Stimulated activated CD4-positive, alpha-beta T cell treated with anti-CD3 and anti-CD28 coated beads, Interleukin-12 subunit alpha, Interleukin-12 subunit beta, amount 100 ng/mL, for 4 hours (primary cell): ENCODE measurements at places on chromosomes 13 and 19.

DNA sequence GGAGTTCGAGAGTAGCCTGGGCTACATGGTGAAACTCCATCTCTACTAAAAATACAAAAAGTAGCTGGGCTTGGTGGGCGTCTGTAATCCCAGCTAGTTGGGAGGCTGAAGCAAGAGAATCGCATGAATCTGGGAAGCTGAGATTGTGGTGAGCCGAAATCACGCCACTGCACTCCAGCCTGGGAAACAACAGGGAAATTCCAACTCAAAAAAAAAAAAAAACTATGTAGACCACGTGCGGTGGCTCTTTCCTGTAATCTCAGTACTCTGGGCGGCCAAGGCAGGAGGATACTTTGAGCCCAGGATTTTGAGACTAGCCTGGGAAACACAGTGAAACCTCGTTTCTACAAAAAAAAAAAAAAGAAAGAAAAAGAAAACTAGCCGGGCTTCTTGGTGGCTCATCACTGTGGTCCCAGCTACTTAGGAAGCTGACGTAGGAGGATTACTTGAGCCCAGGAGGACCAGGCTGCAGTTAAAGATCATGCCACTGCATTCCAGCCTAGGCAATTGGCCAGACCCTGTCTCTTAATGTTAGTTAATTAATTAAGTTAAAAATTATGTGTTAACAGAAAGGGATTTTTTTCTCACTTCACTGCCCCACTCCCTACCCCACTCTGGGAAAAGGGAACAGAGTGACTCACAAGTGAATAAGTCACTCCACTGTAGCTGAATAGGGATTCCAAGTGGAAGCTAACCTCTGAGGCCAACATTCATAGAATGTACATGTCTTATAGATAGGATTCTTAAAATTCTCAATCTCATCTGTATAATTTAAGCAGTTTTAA lies 2.2 kb downstream of the ZNF83 start:
- no peak for DNase-seq

DNA sequence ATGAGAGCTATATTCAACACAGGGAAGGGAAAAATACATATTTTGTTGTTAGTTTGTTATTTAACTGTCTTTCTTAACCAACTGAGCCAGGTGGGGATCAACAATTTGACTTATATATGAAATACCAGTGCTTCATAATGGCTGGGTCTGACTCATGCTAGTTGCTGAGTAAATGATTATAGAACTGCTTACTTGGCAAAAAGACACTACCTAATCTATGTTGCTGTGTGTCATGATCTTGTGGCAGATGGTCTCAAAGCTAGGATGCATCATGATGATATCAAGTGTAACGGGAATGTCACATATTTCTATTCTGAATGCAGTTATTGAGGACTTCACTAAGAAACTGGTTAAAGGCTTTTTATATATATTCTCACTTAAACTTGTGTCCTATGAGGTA lies 727.4 kb upstream of the SLITRK1 start:
- DNase-seq = no peak

DNA sequence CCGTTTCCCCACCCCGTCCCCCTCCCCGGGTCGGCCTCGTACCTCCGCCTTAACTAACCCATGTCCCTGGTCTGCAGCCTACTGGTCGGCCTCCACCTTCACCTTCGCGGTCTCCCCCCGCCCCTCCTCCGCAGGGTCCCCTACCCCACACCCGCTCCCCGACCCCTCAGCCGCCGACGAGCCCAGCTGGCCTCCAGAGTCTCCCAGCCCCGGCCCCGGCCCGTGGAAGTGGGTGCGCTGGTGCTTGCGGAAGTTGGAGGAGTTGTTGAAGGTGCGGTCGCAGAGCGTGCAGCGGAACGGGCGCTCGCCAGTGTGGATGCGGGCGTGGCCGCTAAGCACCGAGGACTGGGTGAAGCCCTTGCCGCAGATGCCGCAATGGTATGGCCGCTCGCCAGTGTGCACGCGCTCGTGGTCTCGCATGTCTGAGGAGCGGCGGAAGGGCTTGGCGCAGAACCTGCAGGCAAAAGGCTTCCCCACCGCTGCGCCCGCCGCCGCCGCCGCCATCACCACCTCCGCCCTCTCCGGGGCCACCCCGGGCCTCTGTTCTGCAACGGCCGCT lies 2.6 kb downstream of the ZNF784 start:
- no peak for DNase-seq

DNA sequence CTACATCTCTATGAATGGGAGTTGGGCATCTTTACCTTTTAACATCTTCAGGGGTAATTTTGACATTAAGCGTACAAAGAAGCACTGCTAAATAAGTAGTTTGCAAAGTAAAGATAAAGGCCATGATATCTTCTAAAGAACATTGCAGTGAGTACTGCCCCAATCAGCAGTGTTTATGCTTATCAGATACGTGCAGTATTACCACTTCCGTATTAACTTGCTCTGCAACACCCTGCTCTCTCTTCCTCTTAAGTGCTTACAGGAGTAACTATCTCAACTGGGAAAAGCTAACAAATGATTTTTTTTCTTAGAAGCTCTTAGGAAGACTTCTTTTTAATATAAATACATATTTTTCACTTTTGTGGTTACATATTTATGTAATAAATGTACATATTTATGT lies 793.7 kb upstream of the SLC10A2 start:
- no peak for DNase-seq

GRCh38 chr13:30308548-30308947 lies 1.2 kb upstream of the KATNAL1 start:
- DNase-seq = no peak

DNA sequence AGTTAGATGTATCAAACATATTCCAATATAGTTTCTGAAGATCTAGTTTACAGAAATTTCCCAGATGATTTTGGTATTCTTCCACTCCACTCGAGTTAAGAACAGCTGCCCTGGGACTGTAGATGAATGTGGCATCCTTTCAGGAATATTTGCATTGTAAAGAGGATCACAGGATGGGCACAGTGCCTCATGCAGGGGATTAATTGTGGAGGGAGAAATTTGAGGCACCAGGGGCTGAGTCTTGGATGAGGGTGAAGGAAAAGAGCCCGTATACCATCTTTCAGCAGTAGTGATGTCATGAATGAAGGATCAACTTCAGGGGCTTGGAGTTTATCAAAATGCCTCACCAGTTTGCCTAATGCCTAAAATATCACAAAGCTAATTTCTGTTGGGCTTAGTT lies 4.0 kb upstream of the PDS5B start:
- no peak for DNase-seq

DNA sequence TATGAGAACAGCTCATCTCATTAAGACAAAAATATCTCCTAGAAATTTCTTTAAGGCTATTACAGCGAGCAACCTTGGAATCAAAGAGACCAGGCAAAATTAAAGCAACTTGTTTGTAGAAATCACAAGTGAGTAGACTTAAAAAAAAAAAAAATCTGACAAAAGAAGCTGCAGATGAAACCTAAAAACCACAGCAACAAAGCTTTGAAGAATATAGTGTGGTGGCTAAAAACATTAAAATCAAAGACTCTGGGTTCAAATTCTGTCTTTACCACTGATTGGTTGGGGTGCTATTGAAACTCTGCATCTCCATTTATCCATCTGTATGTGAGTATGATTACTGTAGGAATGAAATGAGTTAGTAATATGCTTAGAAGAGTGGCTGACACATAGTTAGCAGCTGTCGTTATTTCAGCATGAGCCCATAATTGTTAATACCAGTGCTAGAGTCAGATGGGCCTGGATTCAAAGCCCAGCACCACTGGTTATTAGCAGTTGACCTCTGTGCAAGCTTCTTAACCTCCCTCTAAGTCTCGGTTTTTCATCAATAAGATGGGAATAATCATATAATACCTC lies 157.6 kb downstream of the FOXO1 start:
- no peak for DNase-seq

GRCh38 chr13:46372071-46372470 lies 15.0 kb downstream of the RUBCNL start:
- no peak for DNase-seq

DNA sequence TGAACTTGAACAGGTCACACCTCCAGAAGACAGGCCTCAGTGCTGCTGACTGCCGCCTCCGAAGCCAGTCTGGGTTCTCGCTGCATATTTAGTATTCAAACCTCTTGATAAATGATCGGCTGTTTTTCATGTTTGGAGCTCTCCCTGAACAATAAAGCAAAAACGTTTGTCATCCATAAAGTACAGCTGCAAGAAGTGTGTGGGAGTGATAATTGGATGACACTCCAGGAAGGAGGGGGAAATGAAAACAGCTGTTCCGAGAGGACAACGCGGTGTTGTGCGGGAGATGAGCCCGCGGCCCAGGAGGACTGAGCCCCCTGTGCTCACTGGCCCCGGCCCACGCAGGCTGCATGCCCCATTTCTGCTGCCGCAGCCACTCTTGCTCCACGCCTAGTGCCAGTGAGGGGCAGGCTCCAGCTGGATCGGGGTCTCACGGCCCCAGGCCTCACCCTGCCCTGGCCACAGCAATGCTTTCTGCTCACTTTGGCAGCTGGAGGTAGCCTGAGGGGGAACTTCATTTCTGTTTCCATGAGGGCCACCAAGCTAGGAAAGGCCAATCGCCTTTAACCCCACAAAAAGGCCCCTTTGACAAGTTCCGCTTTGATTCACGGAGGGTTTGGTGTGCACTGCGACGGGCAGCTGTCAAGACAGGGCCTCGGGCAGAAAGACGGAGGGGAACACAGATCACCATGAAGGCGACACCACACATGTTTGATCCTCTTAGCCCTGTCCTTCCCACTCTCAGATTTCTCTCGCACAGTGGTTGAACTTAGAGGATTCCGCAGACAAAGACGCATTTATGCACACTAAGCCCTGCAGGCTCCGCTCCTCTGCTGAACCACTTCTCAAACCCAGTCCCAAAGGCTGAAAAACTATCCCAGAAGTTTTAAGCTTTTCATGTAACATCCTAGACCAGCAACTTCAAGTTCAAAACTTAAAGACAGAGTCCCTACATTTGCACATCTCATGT lies 537.6 kb downstream of the EFNB2 start:
- no peak for DNase-seq

DNA sequence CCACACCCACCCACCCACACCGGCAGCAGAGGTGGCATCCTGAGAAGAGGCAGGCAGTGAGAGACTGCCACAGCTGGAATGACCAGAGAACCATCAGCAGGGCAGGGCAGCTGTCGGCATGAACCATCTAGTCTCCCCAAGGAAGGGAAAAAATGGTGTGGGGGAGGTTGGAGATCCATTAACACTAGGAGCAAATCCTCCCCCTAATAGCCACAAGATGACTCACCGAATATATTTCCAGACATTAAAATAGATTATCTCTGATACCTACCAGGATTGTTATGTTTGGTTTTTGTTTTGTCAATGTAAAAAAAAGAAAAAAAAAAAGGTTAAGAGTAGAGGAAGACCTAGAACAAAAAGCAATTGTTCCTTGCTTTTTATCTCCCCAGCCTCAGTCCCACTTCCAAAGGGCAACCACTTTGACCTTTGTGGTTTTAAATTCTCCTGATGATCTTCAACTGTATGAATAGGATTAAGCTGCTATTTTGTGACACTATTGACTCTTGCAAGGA lies 34.2 kb downstream of the THSD1 start:
- DNase-seq = no peak

- DNase-seq = no peak
Measured at GRCh38 chr19:11079999-11080398, 9.3 kb upstream of the LDLR start.

- no peak for DNase-seq
Measured at GRCh38 chr19:12940897-12941296, 2.5 kb downstream of the CALR start.

DNA sequence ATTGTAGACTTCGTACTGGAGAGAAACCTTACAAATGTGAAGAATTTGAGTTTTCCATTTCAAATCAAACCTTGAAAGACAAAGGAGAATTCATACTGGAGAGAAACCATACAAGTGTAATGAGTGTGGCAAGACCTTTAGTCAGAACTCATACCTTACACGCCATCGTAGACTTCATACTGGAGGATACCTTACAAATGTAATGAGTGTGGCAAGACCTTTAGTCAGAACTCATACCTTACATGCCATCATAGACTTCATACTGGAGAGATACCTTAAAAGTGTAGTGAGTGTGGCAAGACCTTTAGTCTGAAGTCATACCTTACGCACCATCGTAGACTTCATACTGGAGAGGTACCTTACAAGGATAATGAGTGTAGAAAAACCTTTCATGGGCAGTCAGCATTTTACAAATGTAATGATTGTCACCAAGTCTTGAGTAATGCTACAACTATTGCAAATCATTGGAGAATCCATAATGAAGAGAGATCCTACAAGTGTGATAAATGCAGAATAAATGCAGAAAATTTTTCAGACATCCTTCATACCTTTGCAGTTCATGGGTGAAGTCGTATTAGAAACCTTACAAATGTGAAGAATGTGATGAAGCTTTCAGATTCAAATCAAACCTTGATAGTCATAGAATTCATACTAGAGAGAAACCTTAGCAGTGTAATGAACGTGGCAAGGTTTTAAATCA lies 14.7 kb downstream of the ZNF765 start:
- DNase-seq = no peak

DNA sequence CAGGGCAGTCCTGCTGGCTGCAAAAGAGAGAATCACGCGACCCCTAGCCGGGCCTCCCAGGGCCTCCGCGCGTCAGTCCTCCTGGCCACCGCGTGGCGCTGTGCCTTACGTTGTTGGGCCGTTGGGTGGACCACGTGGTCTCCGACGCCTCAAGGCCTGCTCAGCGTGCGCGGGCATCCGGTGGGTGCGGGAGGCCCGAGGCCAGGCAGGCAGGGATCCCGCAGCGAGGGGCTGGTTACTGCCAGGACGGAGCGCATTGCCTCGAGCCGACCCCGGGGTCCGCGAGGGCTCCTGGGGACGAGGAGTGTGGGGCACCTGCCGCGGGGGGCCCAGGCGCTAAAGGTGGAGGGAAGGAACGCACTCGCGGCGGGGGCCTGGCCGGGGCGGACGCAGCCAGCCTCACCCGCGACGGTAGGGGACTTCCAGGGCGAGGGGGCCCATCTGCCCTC lies at the start of gene TDRD12:
Gene TDRD12 (plus strand): TSS at position 157 of the 449 bp plus-strand sequence. CDS start 306 bp downstream, outside the sequence.
- no peak for DNase-seq
